Ascending aorta (tissue), 2 donors: ENCODE measurements at places on chromosomes 11 and 22.

- H3K27me3 ChIP-seq, result no peaks in the 10 kb centered on the region
- no peak for DNase-seq
- H3K36me3 ChIP-seq, result no peaks in the 10 kb centered on the region
- H3K27ac ChIP-seq, result no peak overlapping the region
- H3K4me1 ChIP-seq, result no peaks in the 10 kb centered on the region
- no peak overlapping the region for H3K4me3 ChIP-seq
These were observed 66.4 kb upstream of the OLFML1 start for GRCh38 chr11:7418906-7419305.

DNA sequence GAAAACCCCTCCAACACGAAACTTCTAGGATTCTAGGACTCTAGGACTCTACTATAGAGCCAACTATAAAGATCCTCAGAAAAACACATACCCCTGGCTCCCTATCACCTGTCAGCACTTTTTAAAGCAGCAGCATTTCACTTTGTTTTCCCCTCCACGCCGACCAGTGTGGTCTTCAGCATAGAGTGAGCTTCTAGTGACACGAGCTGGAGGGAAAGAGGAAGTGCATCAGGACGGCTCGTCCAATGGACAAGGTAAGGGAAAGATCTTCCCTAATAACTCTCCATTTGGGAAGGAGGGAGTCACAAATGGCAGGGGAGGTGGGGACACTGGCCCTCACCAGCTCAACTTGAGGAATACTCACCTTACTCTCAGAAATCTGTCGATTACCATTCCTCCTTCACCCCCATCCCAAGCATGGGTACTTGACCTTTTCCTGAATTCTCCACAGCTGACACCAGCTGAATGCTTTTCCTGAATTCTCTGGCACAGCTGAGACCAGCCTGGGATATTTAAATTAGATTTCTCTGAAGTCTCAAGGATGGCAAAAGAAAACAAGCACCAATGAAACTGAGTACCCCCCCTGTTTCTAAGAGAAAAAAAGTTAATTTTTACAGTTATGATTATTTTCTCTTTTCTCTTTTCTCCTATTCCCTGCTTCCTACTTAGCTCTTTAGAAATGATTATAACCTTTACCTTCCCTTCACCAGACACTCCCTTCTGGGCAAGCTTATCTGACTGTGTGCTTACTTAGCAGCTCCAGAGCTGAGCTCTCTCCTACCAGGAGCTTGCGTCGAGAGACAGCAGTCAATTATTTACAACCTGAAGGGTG lies 33.3 kb upstream of the NNMT start:
- H3K4me1 ChIP-seq, result peaks cover 28% of the 10 kb centered on the region
- H3K27ac ChIP-seq, result peak overlapping the region; percentile 32
- H3K36me3 ChIP-seq, result no peaks in the 10 kb centered on the region
- H3K27me3 ChIP-seq, result no peaks in the 10 kb centered on the region

- H3K36me3 ChIP-seq, result no peaks in the 10 kb centered on the region
- no peak overlapping the region for H3K4me3 ChIP-seq
- H3K27me3 ChIP-seq, result no peaks in the 10 kb centered on the region
- no peak for DNase-seq
These were observed 77.9 kb downstream of the THAP12 start for GRCh38 chr11:76302996-76303395.

- H3K36me3 ChIP-seq, result peaks cover 21% of the 10 kb centered on the region
- H3K4me1 ChIP-seq, result no peaks in the 10 kb centered on the region
- DNase-seq, result no peak
- H3K4me3 ChIP-seq, result no peak overlapping the region
These were observed 14.5 kb downstream of the ADAMTS15 start for GRCh38 chr11:130462931-130463330.

DNA sequence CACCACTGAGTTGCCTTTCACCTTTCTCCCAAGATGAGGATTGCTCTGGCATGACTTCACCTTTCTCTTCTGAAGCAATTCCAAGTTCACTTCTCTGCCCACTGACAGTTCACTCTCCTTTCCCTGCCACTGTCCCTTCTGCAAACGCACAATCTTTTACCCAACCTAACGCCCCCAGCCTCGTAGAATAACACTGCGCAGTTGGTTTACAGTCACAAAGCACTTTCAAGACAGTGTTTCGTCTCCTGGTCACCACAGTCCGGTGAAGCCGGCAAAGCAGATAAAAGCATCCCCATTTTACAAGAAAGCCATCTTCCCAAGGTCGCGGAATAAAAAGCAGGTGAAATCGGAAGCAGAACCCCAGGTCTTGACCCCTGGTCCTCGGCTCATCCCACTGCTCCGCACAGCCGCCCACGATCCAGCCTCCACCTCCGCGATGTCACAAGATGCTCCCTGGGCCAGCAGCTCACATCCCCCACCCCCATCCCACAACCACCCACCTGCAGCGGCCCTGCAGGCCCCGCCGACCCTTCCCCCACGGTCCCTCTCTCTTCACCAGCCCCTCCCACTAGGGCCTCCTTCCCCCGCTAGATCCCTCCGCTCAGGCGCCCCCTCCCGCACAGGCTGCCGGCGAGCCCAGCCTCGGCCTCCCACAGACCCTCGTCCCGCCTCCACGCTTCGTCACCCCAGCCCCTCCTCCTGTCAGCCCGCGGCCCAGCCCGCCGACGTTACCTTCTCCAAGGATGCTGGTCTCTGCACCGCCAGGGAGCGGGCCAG lies 585 bp downstream of the PI4KA start:
- no peaks in the 10 kb centered on the region for H3K36me3 ChIP-seq
- DNase-seq, result peak; percentile 59
- peaks cover 22% of the 10 kb centered on the region for H3K4me1 ChIP-seq
- H3K4me3 ChIP-seq, result peak overlapping the region; percentile 91
- H3K27me3 ChIP-seq, result no peaks in the 10 kb centered on the region

DNA sequence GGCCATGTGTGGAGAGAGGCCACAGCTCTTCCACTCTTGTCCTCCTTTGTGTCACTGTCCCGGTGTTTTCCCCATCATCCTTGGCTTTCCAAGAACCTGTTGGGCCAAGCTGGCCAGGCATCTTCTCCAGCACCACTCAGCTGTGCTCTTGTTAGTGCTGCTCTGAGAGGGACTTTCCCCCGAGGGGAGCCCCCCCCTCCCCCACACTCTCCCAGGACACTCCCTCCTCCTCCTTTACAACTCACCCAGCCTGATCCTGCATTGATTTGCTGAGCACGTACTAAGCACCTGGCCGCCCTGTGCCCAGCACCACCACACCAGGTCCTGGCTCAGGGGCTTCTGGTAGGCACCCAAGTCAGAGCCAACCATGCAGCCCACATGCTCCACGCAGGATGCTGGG lies 13.2 kb downstream of the TP53AIP1 start:
- H3K36me3 ChIP-seq, result no peaks in the 10 kb centered on the region
- DNase-seq, result no peak

- H3K4me3 ChIP-seq, result no peak overlapping the region
- no peak overlapping the region for H3K27ac ChIP-seq
- no peaks in the 10 kb centered on the region for H3K36me3 ChIP-seq
- no peak for DNase-seq
These were observed 37.8 kb downstream of the PAMR1 start for GRCh38 chr11:35487532-35488078.

DNA sequence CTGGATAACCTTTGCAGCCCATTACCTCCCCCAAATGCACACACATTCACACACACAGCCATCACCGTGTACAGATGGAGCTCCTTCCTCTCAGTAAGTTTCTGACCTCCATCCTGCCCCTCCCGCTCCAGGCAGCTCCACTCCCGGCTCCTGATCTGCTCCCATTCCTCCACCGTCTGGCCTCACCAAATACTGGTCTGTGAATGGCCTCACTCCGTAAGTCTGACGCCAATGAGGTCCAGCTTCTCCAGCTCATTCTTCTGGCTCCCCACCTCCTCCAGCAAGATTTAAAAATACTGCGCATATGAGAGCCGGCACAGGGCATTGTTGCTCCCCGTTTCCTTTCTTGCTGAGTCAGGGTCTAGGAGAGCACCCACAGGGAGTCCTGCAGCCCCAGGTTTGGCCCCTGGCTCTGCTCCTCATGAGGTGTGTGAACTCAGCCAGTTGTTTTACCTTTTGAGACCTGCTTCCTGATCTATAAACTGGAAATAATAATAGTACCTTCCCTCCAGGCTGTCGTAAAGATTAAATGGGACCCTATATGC lies 14.0 kb upstream of the TUB start:
- no peaks in the 10 kb centered on the region for H3K36me3 ChIP-seq
- DNase-seq, result no peak
- no peak overlapping the region for H3K27ac ChIP-seq

DNA sequence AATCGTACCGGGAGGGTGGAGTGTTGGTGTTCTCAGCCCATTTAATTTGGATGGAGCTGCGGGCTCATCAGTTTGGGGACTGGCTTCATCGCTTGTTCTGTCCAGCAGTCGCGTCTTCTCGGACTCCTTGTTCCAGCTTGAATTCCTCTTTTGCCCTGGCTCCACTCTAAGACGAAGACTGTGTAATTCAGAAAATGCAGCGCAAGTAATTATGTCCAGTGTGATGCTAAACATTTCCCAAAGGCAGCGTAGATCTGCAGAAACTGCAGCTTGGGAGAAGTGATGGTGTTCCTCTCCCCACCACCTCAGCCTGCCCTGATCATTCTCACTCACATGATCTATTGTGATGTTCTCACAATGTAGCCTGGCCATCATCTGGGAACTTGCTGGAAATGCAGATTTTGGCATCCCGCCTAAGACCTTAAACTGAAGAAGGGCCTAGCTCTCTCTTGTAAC lies 666 bp downstream of the SLC25A18 start:
- H3K27ac ChIP-seq, result peak overlapping the region; percentile 68
- no peak for DNase-seq
- H3K4me3 ChIP-seq, result no peak overlapping the region

DNA sequence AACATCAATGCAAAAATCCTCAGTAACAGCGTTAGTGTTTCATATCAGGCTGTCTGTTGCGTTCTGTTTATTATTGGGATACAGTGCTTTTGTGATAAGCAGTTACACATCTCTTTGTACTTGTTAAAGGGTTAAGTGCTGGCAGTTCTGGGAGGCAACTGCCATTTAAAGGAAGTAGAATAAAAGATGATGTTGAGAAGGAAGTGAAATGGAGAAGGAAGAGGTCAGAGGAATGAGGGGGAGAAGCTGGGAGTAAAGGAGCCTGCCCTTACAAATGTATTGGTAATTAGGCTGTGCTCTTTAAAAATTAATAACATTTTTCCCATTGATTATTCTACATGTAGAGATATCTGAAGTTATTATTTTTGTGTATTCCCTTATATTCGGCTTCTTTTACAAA lies 674.7 kb downstream of the NTM start:
- no peak overlapping the region for H3K4me3 ChIP-seq
- no peak overlapping the region for H3K27ac ChIP-seq
- DNase-seq, result no peak
- H3K36me3 ChIP-seq, result no peaks in the 10 kb centered on the region
- no peaks in the 10 kb centered on the region for H3K27me3 ChIP-seq

- H3K36me3 ChIP-seq, result no peaks in the 10 kb centered on the region
- no peaks in the 10 kb centered on the region for H3K4me1 ChIP-seq
- H3K27ac ChIP-seq, result no peak overlapping the region
- no peaks in the 10 kb centered on the region for H3K27me3 ChIP-seq
- no peak for DNase-seq
These were observed 718.4 kb upstream of the API5 start for GRCh38 chr11:42593441-42593840.

- peaks cover 51% of the 10 kb centered on the region for H3K4me1 ChIP-seq
- no peak overlapping the region for H3K4me3 ChIP-seq
- no peak for DNase-seq
- no peaks in the 10 kb centered on the region for H3K36me3 ChIP-seq
- peak overlapping the region; percentile 87 for H3K27ac ChIP-seq
These were observed 25.8 kb downstream of the ARVCF start for GRCh38 chr22:19990609-19991394.

- H3K27ac ChIP-seq, result no peak overlapping the region
- no peaks in the 10 kb centered on the region for H3K27me3 ChIP-seq
- H3K4me3 ChIP-seq, result no peak overlapping the region
- no peak for DNase-seq
- no peaks in the 10 kb centered on the region for H3K4me1 ChIP-seq
These were observed 131.4 kb downstream of the TENM4 start for GRCh38 chr11:79309407-79309806.

- no peak for DNase-seq
- peaks cover 5% of the 10 kb centered on the region for H3K36me3 ChIP-seq
- peak overlapping the region; percentile 78 for H3K27ac ChIP-seq
- peaks cover 28% of the 10 kb centered on the region for H3K4me1 ChIP-seq
These were observed 21.8 kb downstream of the CLMP start for GRCh38 chr11:123173040-123173855.

DNA sequence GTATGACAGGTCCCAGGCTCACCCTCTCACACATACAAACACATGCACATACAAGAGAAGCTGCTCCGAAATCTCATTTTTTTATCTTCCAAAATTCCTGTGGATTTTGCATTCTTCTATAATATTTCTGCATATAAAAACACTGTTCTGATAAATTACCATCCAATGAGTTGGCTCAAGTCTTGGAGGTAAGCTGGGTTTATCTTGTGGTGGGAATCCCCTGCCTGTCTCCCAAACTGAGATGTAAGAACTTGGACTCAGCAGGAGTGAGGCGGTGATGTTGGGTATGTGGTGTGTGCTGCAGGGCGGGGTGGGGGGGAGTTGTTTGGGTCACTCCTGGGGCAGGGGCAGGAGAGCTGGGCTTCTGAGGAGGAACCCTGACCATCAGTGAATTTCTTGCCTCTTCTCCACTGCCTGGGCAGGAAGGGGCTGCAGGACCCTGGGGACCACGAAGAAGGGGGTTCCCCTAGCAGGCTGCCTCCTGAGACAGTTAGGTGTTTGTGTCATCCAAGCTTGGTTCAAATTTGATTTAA lies 6.8 kb upstream of the P2RY6 start:
- H3K4me1 ChIP-seq, result peaks cover 19% of the 10 kb centered on the region
- H3K27me3 ChIP-seq, result no peaks in the 10 kb centered on the region
- H3K36me3 ChIP-seq, result no peaks in the 10 kb centered on the region
- DNase-seq, result peak; percentile 53
- peak overlapping the region; percentile 58 for H3K4me3 ChIP-seq
